GM03348 (cell line): ENCODE measurements at places on chromosomes 4 and X.

DNA sequence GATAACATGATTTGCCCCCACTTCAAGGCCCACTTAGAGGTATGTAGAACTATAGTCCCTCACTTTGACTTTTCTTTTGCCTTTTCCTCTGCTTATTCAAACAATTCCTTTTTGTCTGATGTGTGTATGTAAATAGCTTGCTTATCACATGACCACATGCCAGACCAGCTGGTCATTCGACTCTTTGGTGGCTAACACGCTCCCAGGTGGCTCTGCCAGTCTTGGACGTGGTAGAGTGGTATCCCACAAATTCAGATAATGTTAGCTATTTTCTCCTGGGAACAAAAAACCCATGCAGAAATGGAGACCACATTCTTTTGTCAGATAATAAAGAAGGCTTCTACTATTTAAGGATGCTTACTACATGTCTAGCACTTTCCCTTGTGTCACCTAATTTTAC lies 47.9 kb downstream of the ARHGAP24 start:
- DNase-seq, result no peak

GRCh38 chrX:129534816-129535578 lies 5.1 kb upstream of the OCRL start:
- DNase-seq, result peak; percentile 49

DNA sequence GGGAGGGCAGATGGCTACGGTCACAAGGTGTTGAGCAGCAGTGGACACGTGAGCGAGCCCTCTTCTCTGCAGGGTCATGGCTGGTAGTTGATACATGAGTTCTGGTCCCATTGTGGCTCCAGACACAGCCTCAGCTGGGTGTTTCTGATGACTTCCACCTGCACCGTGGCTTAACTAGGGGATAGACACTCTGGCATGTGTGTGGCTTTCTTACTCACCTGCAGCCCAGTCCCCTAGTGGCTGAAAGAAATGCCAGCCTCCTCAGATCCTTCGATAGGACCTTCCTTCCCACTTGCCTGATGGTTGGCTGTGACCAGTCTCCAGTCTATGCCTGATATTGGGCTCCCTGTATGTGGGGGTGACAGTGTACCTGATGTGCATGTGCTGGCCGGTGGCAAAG lies 5.0 kb downstream of the GPR78 start:
- no peak for DNase-seq

DNA sequence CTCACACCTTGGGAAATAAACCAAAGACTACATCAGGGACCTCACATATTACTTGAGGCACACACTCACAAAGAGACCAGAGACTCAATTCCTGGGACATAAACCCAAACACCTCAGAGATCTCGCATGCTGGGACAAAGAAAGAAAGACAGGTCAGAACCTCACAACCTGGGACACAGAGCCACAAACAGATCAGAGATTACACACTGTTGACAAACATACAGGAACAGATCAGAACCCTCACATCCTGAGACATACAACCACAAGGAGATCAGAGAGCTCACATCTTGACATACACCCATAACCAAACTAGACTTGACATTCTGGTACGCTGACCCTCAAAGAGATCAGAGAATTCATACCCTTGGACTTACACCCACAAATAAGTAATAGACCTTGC lies 17.3 kb downstream of the SUV39H1 start:
- no peak for DNase-seq

- no peak for DNase-seq
Measured at GRCh38 chrX:131393426-131393825, 104.3 kb upstream of the IGSF1 start.

GRCh38 chr4:166252487-166253402 lies 379.7 kb downstream of the TLL1 start:
- no peak for DNase-seq

- no peak for DNase-seq
Measured at GRCh38 chr4:13032936-13033335, 451.2 kb downstream of the RAB28 start.

GRCh38 chr4:87209696-87210095 lies 10.7 kb downstream of the KLHL8 start:
- DNase-seq, result peak; percentile 11

DNA sequence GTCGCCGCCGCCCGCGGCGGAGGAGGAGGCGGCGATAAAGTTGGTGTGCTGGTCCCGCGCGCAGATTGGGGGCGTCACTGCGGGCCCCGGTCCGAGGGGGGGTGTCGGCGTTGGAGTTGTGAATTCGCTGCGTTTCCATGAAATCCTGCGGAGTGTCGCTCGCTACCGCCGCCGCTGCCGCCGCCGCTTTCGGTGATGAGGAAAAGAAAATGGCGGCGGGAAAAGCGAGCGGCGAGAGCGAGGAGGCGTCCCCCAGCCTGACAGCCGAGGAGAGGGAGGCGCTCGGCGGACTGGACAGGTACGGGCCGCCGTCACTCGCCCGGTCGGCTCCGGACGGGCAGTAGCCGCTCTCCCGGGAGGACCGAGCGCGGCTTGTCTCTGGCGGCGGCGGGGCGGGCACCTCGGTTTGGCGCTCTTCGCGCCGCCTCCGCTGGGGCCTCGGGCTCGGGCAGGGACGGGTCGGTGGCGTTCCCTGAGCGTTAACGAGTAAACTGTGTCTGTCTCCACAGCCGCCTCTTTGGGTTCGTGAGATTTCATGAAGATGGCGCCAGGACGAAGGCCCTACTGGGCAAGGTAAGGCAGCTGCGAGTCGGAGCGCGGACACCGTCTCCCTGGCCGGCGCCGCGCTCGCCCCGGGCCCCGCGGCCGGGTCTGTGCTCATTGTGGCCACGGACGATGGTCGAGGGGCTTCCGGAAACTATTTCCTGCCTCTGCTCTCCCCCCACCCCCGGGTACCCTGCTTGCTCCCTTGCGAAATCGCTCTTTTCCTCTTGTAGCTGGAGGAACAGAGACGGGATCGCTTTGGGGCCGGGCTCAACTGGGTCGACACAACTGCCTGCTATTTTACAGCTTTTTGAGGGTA lies 658 bp downstream of the KDM6A start:
- peak; percentile 42 for DNase-seq

- DNase-seq, result no peak
Measured at GRCh38 chr4:136227315-136227714, 1305.0 kb downstream of the PCDH18 start.

DNA sequence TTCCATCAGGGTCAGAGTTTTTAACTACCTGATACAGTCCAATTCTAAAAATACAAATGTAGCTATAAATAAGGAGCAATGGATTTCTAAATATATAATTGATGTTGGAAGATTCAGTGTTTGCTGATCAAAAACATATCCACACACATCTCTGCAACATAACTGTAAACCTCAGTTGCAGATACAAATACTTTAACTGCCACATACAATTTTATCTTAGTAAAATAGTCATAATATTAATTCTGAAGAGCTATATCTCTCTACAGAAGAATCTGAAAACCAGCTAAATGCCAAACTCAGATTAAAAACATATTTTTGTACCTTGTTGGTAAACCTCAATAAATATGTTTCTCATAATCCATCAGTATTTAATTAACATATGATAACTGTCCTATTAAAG lies 674.3 kb upstream of the INTU start:
- no peak for DNase-seq

- DNase-seq, result no peak
Measured at GRCh38 chr4:20857081-20857480, 156.8 kb downstream of the PACRGL start.

DNA sequence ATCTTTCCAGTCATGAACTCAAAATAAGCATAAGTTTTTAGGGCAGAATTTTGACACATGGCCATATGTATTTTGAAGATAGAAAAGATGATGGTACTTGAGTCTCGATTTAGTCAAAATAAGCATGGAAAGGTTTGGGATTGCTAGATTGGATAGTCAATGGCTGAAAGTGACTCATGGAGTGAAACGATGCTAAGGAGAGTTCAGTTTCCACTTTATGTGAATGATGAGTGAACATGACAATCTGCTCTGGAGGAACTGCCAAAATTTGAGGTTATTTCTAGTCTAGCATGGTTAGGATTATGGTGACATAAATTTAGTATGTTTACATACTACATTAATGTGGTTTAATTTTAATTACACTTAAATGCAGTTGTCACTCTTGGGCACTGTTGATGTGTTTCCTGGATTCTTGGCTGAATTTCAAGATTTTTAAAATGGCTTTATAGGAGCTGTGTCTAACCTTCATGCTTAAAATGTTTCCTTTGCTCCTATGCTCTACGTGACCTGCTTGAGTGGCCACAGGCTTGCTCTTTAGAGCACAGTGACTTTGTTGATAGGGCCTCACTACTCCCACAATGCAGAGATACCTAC lies 17.1 kb downstream of the DDX3X start:
- DNase-seq, result no peak

- DNase-seq, result no peak
Measured at GRCh38 chr4:173506597-173507211, 23.3 kb downstream of the HAND2 start.

DNA sequence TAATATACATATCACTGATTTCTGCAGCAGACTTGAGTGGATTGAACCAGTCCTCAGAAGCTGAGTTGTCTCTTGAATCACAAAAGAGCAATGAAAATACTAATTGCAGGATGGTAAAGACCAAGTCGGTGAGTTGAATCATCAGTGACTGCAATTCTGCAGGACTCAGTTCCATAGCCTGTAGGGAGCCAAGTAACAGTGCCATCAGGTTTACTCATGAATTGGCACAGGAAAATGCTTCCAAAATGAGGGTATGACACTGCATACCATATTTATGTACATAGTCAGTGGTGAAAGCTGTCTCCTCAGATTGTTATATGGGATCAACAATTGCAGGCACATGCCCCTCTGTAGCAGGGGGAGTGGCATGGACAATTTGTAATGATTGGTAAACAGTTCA lies 192.8 kb downstream of the CCNG2 start:
- DNase-seq, result peak; percentile 37

DNA sequence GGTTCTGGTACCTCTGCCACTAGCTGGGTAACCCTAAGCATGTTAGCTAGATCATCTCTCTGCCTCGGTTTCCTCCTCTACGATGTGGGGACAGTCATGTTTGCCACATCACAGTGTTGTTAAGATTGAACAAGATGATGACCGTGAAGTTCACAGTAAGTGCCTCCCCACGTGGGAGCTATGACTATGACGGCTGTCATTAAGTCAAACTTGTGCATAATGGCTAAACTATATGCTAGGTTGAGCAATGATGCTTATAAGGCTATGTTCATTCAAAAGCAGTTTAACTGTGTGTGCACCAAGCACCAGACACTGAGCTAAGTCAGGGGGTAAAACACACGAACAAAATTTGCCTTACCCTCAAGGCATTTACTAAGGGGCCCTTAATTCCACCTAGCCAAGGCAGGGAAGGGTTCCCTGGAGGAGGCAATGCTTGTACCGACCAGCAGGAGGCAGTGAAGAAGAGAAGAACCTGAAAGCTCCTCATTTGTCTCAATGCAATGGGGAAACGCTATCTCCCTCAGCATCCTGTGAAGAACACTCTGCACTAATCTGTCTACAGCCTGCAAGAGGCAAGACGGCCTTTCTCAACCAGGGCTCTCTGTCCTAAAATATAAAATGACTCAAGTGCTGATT lies 52.9 kb downstream of the MAP7D2 start:
- DNase-seq, result no peak

DNA sequence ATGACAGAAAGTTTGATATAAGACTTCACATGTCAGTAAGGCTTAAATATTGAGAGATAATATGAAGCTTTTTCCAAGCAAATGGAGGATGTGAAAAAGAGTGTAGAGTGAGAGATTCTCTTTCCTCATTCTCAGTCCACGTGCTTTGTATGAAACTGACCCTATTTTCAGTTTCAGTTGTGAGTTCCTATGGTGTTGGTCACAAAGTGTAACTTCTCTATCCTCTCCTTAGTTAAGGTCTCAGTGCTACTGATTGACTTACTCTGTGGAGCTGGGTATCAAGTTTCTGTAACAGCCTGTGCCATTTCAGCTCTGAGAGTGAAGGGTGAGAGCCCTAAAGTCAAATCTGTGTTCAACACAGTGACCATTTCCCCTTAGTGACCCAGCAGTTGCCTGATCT lies 277.2 kb downstream of the EPHA5 start:
- no peak for DNase-seq

DNA sequence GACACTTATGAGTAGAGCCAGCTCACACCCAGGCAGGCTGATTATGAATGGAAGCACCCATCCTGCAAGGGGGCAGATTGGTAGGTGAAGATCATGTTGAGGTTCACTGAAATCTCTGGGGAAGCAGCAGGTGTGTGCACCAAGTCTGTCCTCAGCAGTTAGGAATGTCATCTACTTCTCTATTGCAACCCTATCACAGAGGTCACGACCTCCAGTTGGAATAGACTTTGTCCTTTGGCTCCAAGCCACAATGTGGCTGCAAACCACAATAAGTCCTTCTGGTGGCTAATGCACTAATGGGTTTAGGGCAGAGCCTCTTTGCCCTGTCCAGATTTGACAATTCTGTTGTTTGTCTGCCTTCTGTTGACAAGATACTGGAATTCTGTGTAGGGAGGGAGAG lies 1056.7 kb downstream of the PCDH19 start:
- no peak for DNase-seq

DNA sequence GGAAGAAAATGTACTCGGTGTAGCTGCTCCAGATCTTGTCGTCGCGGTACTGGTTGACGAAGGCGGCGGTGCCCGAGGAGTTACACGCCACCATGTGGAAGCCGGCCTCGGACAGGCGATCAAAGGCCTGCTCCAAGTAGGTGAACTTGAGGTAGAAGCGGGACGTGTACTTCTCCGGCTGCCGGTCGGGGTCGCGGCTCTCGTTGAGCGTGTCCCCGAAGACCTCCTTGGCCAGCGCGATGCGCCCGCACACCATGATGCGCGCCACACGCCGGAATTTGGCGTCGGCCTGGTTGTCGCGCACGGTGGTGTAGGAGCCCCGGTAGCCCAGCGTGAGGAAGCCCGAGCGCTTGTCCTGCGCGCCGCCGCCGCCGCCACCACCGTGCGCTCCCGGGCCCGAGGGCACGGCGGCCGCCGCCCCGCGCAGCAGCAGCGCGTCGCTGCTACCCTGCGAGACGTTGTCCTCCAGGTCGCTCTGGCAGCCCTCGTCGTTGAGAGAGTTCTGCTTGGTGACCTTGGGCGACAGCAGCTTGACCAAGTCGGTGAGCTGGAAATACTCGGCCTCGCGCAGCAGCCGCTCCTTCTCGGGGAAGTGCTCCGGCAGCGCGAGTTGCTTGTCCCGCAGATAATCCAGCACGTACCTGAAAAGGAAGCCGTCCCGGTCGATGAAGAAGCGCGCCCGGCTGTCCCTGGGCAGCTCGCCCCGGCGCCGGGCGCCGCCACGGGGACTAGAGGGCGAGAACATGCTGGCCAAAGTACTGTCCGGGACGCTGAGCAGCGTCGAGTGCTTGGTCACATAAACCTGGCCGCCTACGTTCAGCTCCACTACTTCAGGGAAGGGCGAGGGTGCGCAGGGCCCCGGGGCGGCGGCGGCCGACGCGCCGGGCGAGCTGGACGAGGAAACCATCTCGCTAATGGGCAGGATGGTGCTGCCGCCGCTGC lies 775 bp downstream of the KCTD8 start:
- peak; percentile 19 for DNase-seq

DNA sequence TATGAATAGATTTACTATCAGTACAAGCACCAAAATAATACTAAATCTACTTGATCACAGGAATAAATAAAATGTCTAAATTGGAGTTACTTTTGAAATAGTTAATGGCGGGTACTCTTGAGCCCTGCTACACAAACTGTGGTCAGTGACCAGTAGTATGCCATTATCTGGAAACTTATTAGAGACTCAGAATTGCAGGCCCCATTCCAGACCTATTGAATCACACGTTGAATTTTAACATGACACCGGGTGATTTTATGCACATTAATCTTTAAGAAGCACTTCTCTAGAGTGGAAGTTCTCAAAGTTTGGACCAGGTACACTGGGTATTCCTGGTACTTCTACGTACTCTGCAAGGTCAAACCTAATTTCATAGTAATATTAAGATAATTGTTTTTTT lies 660.0 kb upstream of the POU3F4 start:
- no peak for DNase-seq
